ENCODE measurements at places on chromosomes 4 and X.

GRCh38 chr4:35548921-35549320, 695.4 kb downstream of the ARAP2 start:
- DNase-seq, result no peak

- no peak for DNase-seq
Observed at GRCh38 chr4:53505947-53506346, 85.3 kb downstream of the LNX1 start.

- DNase-seq, result no peak
Observed at GRCh38 chr4:26916195-26916594, 55.6 kb downstream of the STIM2 start.

GRCh38 chrX:19734111-19734510, 153.3 kb downstream of the SH3KBP1 start:
- DNase-seq, result no peak

- DNase-seq, result no peak
Observed at GRCh38 chr4:160709546-160709945, 1454.3 kb downstream of the FSTL5 start.

DNA sequence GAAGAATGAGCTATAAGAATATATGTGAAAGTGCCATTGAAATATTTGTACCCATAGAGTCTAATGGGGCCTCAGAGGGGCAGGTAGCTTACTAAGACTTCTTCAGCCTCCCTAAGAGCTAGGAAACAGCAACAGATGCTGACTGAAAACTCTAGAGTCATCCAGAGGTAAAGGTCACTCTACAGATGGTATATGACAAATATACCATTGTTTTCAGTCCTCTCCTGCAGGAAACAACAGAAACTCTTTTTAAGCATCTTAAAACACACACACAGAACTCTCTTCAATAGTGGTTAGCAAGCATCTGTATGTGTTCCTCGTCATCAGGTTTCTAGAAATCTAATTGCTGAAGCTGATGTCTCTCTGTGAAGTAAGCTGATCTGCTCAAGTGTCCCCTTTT, 313.8 kb upstream of the GATB start:
- DNase-seq, result no peak

DNA sequence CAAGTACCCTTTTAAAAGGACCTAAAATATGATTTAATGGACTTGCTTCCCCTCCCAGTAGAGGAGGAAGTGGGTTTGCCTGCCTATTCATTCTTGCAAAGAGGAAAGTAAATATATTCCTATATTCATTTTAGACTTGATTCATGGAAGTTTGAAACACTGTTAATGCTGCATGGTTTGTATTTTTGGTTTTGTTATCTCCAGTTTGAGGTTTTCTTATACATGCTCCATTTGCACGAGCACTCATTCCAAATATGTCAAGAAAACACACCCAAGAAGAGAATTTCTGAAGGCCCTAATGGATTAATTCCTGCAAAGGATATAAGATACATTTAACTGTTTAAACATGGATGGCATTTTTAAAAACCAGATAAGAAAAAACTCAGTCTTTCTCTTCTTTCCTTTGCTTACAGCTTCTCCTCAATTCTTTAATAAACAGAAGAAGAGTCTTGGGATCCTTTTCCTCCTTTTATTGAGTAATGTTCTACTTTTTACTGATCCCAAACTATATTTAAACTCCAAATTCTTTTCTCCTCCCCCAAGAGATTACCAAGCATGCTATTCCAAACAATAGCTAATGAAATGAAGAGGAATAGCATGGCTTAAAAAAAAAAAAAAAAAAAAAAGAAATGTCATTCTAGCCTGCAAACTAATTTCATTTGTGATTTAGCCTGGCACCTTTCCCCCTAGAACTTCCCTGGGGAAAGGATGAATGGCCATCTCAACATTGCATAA, 54.6 kb upstream of the LDB2 start:
- no peak for DNase-seq

GRCh38 chr4:175504318-175504717, 307.7 kb downstream of the GPM6A start:
- no peak for DNase-seq

- no peak for DNase-seq
Observed at GRCh38 chr4:162131256-162131655, 32.5 kb downstream of the FSTL5 start.

DNA sequence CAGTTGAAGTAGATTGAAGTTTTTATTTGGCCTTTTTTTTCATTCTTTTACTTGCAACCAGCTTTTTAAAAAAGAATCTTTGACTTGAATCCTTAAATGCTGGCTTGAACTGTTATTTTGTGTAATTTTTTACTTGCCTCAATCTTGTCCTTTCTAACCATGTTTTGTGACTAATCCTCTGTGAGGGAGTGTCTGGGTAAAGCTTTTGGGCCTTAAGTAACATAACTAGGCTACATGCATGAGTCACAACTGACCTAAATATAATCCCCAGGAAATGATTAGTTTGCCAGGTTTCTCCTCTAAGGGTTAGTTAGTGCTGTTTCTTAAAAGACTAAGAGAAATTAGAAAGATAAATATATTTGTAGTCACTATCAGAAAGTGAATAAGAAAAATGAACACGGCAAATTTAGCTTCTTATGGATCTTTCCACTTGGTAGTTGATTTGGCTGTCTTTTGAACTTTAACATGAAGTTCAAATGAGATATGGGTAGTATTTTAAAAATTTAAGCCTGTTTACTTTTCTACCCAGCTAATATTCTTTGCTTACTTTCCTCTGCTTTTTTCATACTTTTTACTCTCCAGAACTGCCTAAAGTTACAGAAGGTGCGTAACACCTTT, 13.0 kb downstream of the EXOC1 start:
- DNase-seq, result peak; percentile 62

DNA sequence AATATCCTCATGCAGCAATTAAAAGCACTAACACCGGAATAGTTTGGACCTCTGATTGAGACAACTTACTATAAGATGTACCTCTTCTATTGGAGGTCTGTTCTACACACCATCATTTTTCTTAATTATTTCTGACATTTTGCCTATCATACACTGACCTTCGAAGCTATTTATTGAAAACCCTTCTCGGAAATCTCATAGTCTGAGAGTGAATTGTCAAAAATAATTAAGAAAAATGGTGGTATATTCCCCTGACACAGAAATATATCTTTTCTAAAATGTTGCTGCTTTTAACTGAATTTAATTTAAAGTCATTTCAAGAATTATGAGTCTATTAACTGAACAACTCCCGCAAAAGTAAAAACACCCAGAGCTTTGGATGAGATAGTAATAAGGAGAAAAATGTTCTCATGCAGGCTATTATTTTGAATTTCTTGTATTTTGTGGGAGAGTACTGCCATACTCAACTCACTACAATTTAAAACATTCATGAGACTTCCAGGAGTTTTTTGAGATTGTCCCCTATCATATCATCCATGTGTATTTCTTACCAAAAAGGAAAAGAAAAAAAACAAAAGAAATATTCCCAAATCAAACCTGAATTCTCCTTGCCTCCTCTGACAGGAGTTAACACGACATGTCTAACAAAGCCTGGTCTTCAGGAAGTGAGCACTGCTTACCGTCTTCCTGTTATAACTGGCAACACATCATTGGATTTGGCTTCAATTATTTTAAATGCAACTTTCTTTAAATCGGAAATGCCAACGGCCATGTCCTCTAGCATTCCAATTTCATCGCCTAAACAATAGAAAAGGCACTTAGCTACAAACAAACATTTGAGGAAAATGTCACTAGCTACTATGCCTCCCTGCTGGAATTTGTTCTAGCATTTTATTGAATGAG, 485.3 kb downstream of the IL15 start:
- DNase-seq, result no peak

DNA sequence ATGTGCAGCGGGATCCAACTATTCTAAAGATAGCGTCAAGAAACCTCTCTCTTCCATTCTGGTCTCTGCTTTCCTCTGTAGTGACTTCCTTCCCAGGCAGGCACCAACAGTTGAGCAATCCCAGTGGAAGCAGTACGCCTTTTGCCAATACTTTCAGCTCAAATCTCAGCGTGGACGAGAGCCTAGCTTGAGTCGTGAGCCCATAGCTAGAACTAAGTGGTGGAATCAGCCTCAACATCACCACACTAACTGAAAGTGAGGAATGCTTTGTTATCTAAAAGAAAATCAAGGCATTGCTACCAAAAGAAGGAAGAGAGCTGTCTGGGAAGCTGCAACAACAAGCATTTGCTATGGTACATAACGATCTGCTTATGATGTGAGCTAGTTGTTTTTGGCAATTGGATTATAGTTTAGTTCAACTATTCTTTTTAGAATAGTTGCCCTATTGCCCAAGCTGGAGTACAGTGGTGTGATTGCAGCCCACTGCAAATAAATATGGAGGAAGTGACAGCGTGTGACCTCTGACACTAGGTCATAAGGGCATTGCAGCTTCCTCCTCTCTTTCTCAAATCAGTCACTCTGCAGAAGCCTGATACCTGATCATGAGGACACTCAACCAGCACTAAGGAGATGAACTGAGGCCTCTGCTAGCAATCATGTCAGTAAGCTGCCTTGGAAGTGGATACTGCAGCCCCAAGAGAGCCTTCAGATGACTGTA, 24.7 kb upstream of the FRYL start:
- no peak for DNase-seq

- no peak for DNase-seq
Observed at GRCh38 chr4:3449047-3449573, 7.3 kb downstream of the HGFAC start.

DNA sequence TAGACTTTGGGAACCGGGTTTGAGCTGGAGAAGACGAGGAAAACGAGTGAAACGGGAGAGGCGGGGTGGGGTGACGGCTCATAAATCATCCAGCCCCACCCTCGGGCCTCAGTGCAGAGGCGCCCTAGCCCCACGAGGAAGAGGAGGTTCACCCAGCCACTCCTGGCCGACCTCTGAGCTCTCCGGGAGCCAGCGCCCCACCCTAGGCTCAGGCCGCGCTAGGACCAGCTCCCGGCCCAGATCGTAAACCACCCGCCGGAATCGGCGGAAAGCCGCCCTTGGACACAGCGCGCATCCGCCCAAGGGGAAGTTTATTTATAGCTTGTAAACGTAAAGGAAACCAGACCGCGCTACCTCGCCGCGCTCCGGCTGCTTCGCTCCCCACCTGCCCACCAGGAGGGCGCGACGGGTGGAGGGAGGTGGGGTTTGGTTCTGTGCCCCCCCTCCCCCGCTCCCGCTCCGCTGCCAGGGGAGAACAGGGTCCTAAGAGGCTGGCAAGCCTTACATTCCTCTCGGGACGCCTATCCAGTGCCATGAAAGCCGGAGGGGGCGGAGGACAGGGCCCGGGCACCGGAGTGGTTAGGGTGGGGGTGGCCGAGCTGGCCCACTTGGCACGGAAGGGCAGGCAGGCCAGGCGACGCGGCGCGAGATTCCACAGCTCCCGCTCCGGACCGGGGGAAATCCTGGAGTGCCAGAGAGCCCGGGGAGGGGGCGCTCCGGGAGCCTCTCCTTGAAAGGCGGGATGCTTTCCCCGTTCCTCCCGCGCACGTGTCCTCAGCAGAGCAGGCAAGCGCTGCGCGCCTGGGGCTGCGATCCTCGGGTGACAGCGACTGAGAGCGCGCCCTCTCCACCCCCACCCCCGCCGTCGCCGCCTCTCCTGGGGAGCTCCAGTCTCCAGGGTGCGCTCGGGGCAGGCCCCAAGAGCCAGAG, 84.2 kb downstream of the BCOR start:
- DNase-seq, result peak; percentile 92

GRCh38 chrX:45050558-45050957, 150.1 kb downstream of the DIPK2B start:
- no peak for DNase-seq

GRCh38 chr4:41658163-41658562, 90.4 kb downstream of the PHOX2B start:
- no peak for DNase-seq

- peak; percentile 77 for DNase-seq
Observed at GRCh38 chrX:134908356-134908755, 82.4 kb upstream of the SMIM10 start.

DNA sequence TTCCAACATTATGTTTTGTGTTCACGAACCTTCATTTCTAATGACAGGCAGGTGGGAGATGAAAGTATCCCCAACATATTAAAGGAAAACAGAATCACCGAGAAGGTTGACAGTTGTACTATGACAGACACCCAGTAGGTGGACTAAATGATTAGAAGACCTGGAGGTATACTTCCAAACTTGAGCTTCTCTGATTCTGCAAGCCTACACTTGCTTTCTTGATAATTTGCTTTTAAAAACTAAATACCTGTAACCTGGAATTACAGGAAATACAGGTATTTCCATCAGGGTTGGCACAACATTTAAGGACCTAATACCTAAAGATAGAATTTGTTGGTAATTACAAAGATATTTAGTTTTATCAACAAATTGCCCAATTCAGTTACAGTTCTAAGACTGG, 43.4 kb downstream of the C4orf51 start:
- no peak for DNase-seq

DNA sequence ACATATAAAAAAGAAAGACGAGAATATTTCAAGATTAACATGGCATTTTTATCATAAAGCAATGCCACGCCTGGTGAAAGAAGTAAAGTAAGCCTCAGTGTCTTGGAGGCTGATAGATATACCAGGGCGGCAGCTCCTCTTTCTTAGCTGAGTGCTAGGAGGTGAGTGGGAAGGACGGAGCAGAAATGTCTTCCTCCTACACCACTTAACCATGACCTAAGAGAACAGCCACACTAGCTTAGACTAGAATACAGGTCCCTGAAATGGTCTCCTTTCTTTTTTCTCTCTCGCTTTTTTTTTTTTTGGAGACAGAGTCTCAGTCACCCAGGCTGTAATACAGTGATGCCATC, 75.0 kb downstream of the NAF1 start:
- DNase-seq, result no peak

GRCh38 chrX:103056902-103057301, 7.1 kb downstream of the BEX1 start:
- DNase-seq, result no peak

DNA sequence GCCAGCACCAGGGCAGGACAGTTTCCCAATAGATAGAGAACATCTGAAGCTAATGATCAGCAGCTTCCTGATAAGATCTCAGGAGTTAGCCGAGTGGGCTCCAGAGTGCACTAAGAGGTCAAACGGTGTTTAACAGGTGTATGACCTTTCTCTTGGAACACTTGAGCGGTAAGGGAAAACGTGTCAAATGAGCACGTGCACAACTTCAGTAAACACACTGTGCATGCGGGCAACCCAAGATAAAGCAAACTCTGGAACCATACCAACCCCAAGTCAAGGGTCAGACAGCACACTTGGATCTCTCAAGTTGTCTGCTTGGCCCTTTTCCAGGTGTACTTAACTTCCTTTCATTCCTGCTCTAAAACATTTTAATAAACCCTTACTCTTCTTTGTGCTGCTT, 1941.5 kb upstream of the PCDH10 start:
- DNase-seq, result no peak

- DNase-seq, result no peak
Observed at GRCh38 chrX:40444133-40444532, 136.6 kb upstream of the ATP6AP2 start.

GRCh38 chr4:186265683-186266652, at the start of gene F11:
Gene F11, plus strand, starts transcription at chr4:186266189. Its CDS starts 948 bp downstream, at chr4:186267137.
- no peak for DNase-seq
